ENCODE measurements at places on chromosomes 6 and 20. TPM values are rescaled to one million over a fixed set of nuclear protein-coding genes. Genes with fewer than 3 reads are reported as not detected.
A peak's percentile ranks its signal among the peaks of the same experiment; 100 is the strongest.

GRCh38 chr6:156150391-156150790 lies 626.8 kb upstream of the ARID1B start:
- H3K27ac ChIP-seq: no peak overlapping the region
- no peaks in the 10 kb centered on the region for H3K4me1 ChIP-seq
- no peaks in the 10 kb centered on the region for H3K36me3 ChIP-seq
- DNase-seq: no peak
- H3K4me3 ChIP-seq: no peak overlapping the region

- peaks cover 2% of the 10 kb centered on the region for H3K27me3 ChIP-seq
- no peak for DNase-seq
- no peak overlapping the region for H3K27ac ChIP-seq
- peak overlapping the region; percentile 29 for H3K4me3 ChIP-seq
Measured at GRCh38 chr20:49483018-49483695, 689 bp upstream of the KCNB1 start.

- H3K27ac ChIP-seq: peak overlapping the region; percentile 69
- no peak for DNase-seq
- no peak overlapping the region for H3K4me3 ChIP-seq
- no peaks in the 10 kb centered on the region for H3K27me3 ChIP-seq
- peaks cover 23% of the 10 kb centered on the region for H3K4me1 ChIP-seq
Measured at GRCh38 chr20:13263451-13263850, 42.4 kb downstream of the ISM1 start.

GRCh38 chr6:83411731-83412130 lies 19.1 kb downstream of the ME1 start:
- no peak overlapping the region for H3K4me3 ChIP-seq
- H3K27me3 ChIP-seq: no peaks in the 10 kb centered on the region
- H3K4me1 ChIP-seq: no peaks in the 10 kb centered on the region
- H3K27ac ChIP-seq: peak overlapping the region; percentile 51
- no peak for DNase-seq

DNA sequence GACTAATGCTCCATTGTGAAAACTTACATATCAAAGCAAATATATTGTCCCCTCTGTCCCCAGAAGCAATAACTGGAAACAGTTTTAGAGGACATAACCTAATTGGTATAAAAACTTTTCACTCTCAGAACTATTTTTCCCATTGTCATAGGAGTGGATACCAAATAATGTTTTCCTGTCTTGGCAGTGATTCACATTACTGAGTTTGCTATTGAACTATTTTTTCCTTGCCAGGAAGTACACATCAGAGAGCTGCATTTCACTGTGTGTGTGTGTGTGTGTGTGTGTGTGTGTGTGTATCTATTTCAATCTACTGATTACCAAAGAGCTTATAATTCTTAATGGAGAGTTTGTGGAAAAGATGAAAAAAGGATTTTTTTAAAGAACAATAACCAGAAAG lies 45.4 kb downstream of the AKAP12 start:
- H3K27ac ChIP-seq: no peak overlapping the region
- no peak for DNase-seq
- no peaks in the 10 kb centered on the region for H3K27me3 ChIP-seq
- no peaks in the 10 kb centered on the region for H3K36me3 ChIP-seq
- no peak overlapping the region for H3K4me3 ChIP-seq
- H3K4me1 ChIP-seq: no peaks in the 10 kb centered on the region

GRCh38 chr6:35213824-35214756 lies at the start of gene SCUBE3:
Gene SCUBE3, plus strand, starts transcription at chr6:35213956. Its CDS starts 463 bp downstream, at chr6:35214419.
- H3K4me3 ChIP-seq: peak within 1 kb of the TSS; percentile 50
- peak; percentile 57 for DNase-seq
- no peaks in the 10 kb centered on the region for H3K36me3 ChIP-seq
- peak within 1 kb of the TSS; percentile 23 for H3K27ac ChIP-seq
- H3K4me1 ChIP-seq: peaks cover 11% of the 10 kb centered on the region

- H3K27me3 ChIP-seq: no peaks in the 10 kb centered on the region
- H3K4me1 ChIP-seq: no peaks in the 10 kb centered on the region
- no peak overlapping the region for H3K27ac ChIP-seq
Measured at GRCh38 chr6:134951494-134952263, 1.8 kb upstream of the ALDH8A1 start.

Gene OPRM1
- not detected for total RNA-seq

- no peaks in the 10 kb centered on the region for H3K36me3 ChIP-seq
- H3K4me1 ChIP-seq: no peaks in the 10 kb centered on the region
- DNase-seq: no peak
- no peaks in the 10 kb centered on the region for H3K27me3 ChIP-seq
Measured at GRCh38 chr20:56957737-56958553, 308.5 kb downstream of the BMP7 start.

- no peak overlapping the region for H3K27ac ChIP-seq
- no peaks in the 10 kb centered on the region for H3K4me1 ChIP-seq
- H3K4me3 ChIP-seq: no peak overlapping the region
- no peak for DNase-seq
Measured at GRCh38 chr20:23515250-23515939, 24.5 kb downstream of the CST8 start.

GRCh38 chr6:105896052-105896820 lies 189.9 kb upstream of the PRDM1 start:
- H3K27me3 ChIP-seq: no peaks in the 10 kb centered on the region
- H3K4me3 ChIP-seq: no peak overlapping the region
- peaks cover 40% of the 10 kb centered on the region for H3K4me1 ChIP-seq
- H3K36me3 ChIP-seq: no peaks in the 10 kb centered on the region
- peak; percentile 78 for DNase-seq
- H3K27ac ChIP-seq: no peak overlapping the region

GRCh38 chr6:17281100-17281496 lies at the start of gene RBM24:
Gene RBM24, plus strand, starts transcription at chr6:17281361. Its CDS starts 221 bp downstream, at chr6:17281582.
- no peak within 1 kb of the TSS for H3K27ac ChIP-seq
- peaks cover 2% of the 10 kb centered on the region for H3K27me3 ChIP-seq
- peaks cover 9% of the 10 kb centered on the region for H3K4me1 ChIP-seq
- peak; percentile 75 for DNase-seq
- H3K36me3 ChIP-seq: no peaks in the 10 kb centered on the region
- H3K4me3 ChIP-seq: peak within 1 kb of the TSS; percentile 69

- no peak overlapping the region for H3K27ac ChIP-seq
- no peaks in the 10 kb centered on the region for H3K36me3 ChIP-seq
- no peaks in the 10 kb centered on the region for H3K4me1 ChIP-seq
- no peak overlapping the region for H3K4me3 ChIP-seq
Measured at GRCh38 chr20:57907131-57908000, 197.6 kb upstream of the PMEPA1 start.

- no peaks in the 10 kb centered on the region for H3K36me3 ChIP-seq
- DNase-seq: no peak
- no peak overlapping the region for H3K4me3 ChIP-seq
- no peaks in the 10 kb centered on the region for H3K27me3 ChIP-seq
- H3K27ac ChIP-seq: no peak overlapping the region
Measured at GRCh38 chr20:20480689-20481088, 112.8 kb downstream of the INSM1 start.

GRCh38 chr6:169106176-169106575 lies 147.5 kb downstream of the THBS2 start:
- H3K27ac ChIP-seq: no peak overlapping the region
- H3K27me3 ChIP-seq: no peaks in the 10 kb centered on the region
- H3K4me3 ChIP-seq: no peak overlapping the region
- H3K4me1 ChIP-seq: no peaks in the 10 kb centered on the region
- DNase-seq: no peak

DNA sequence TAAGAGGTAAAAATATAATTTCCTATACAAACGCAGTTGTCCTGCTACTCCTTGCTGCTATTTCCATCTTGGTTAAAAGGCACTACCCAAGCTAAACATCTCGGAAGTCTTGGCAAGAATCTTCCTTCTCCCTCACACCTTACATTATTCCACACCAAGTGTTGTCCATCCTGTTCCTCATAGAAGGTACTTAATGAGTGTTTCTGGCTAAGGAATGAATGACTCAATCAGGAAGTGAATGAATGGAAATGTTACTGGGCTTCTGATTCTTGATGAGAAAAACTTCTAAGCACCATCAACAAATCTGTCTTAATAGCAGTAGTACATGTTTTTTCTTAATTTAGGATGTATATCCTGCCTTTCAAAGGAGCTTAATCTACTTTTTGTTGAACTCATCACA lies 40.6 kb upstream of the RSPO3 start:
- H3K27me3 ChIP-seq: no peaks in the 10 kb centered on the region
- H3K4me1 ChIP-seq: peaks cover 7% of the 10 kb centered on the region
- DNase-seq: no peak
- H3K4me3 ChIP-seq: no peak overlapping the region
- H3K36me3 ChIP-seq: no peaks in the 10 kb centered on the region

DNA sequence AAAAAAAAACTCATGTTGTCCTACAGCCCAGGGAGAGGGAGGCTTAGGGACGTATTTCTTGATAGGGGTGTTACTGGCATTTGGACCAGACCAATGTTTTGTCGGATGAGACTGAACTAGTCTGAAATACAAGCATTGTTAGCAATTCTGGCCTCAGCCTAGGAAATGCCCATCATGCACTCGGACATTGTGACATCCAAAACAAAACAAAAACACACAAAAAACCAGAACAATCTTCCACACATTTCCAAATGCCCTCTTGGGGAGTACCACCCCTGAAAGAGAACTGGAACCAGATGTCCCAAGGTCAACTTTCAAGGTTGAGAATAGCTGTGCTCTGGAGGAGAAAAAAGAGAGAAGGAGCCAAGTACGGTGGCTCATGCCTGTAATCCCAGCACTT lies 299.1 kb upstream of the JARID2 start:
- no peak for DNase-seq
- H3K4me1 ChIP-seq: no peaks in the 10 kb centered on the region
- H3K27me3 ChIP-seq: no peaks in the 10 kb centered on the region
- H3K27ac ChIP-seq: no peak overlapping the region

Gene PSORS1C2
- total RNA-seq: not detected

DNA sequence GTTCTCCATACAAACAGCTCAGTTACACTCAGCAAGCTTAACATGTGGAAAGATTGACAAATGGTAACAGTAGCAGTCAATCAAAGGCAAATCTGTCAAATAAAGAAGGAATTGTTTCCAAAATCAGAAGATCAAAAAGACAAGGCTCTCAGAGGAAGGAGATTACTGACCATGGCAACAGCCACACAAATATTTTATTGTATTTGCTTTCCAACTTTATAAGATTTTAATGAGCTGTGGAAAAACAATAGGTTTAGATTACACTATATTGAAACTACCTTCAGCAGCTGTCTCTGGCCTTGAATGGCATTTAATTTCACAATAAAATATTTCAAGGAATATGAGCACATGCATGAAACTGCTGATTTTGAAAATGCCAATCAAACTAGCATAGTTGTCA lies 1143.9 kb upstream of the GJE1 start:
- H3K36me3 ChIP-seq: no peaks in the 10 kb centered on the region
- H3K4me1 ChIP-seq: no peaks in the 10 kb centered on the region
- H3K27me3 ChIP-seq: no peaks in the 10 kb centered on the region
- H3K4me3 ChIP-seq: no peak overlapping the region

DNA sequence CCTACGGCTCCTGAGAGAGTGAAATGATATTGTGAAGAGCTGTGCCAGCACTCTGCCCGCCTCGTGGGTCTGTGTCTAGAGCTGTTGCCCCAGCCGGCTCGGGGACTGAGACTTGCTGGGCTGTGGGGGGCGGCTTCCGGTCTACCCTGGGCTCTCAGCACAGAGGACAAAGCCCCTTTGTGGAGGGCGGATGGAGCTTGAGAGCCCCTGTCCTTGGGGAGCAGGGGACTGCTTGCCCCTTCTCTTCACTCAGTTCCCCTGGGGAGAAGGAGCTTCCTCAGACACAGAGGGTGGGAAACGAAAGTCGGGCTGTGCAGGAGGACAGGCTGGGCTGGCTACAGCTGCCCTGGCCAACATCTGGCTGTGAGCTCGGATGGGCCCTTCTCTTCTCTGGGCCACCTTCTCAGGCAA lies 11.0 kb downstream of the SRC start:
- H3K4me3 ChIP-seq: no peak overlapping the region
- peak overlapping the region; percentile 33 for H3K27ac ChIP-seq
- H3K4me1 ChIP-seq: peaks cover 26% of the 10 kb centered on the region
- no peaks in the 10 kb centered on the region for H3K27me3 ChIP-seq
- H3K36me3 ChIP-seq: peaks cover 9% of the 10 kb centered on the region

DNA sequence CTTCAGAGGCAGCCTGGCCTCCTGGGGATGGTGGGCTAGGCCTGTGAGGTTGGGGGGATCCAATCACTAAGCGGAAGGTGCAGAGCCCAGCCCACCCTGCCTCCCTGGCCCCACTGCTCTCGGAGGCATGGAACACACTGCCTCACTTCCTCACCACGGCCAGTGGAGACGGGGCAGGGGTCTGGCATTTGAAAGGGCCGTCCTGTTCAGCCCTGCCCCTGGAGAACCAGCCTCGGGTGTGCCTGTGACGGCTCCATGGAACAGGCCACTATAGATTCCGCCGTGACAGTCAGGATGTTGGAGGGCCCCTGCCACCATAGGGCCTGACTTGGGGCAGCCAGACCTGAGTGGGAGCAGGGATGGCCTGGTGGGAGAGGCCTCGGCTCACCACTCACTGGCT lies 110.2 kb downstream of the DACT2 start:
- H3K27ac ChIP-seq: no peak overlapping the region
- no peaks in the 10 kb centered on the region for H3K27me3 ChIP-seq
- no peaks in the 10 kb centered on the region for H3K4me1 ChIP-seq
- H3K36me3 ChIP-seq: no peaks in the 10 kb centered on the region

Gene LIN28B
- 7.9 TPM for total RNA-seq

Gene SAMD3
- 1.7 TPM for total RNA-seq

- no peak overlapping the region for H3K27ac ChIP-seq
- H3K27me3 ChIP-seq: no peaks in the 10 kb centered on the region
- H3K4me1 ChIP-seq: no peaks in the 10 kb centered on the region
- no peak for DNase-seq
- H3K36me3 ChIP-seq: no peaks in the 10 kb centered on the region
Measured at GRCh38 chr6:125528621-125529041, 220.8 kb upstream of the HEY2 start.

Gene IRF4
- not detected for total RNA-seq

DNA sequence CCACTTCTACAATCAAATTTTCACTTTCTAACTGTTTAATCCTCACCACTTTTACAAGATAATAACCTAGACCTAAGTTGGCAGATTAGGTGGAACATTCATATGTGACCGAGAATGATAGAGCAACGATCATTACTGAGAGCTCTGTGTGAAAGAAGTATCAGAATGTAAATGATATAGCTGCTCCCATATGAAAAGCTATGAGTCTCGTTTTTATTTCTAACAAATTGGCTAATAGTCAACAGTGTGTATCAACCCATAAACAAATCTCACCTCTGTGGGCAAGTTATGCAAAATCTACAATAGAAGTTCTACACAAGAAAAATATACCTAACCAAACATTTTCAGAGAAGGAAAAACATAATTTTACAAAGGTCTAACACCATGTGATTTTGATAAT lies 3.7 kb downstream of the LGSN start:
- no peaks in the 10 kb centered on the region for H3K27me3 ChIP-seq
- H3K4me3 ChIP-seq: no peak overlapping the region
- H3K4me1 ChIP-seq: 0 out of 2 replicates have a peak, but pooled peaks cover 9% of the 10 kb centered on the region

GRCh38 chr6:4028051-4028450 lies 50.9 kb downstream of the FAM217A start:
- H3K36me3 ChIP-seq: peaks cover 2% of the 10 kb centered on the region
- peaks cover 1% of the 10 kb centered on the region for H3K4me1 ChIP-seq

DNA sequence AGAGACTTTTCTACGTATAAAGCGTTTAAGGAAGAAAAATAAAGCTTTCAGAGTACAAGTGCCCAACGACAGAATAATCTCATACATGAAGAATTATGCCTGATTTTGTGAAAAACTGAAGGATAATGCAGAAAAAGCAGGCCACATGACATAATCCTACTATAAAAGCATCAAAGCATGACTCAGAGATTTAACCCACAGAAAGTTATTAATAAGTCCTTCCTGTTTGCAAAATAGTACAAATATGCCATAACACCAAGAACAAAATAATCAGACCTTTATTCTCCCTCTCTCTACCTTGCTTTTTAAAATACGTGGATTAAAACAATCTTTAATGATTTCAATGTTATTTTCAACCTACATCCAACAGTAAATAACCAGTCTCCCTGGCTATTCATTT lies 118.6 kb upstream of the BCLAF1 start:
- H3K27me3 ChIP-seq: no peaks in the 10 kb centered on the region
- no peak overlapping the region for H3K27ac ChIP-seq
- H3K36me3 ChIP-seq: no peaks in the 10 kb centered on the region
- no peak overlapping the region for H3K4me3 ChIP-seq
- no peak for DNase-seq
